ENCODE measurements at places on chromosomes 1 and 21. TPM values are rescaled to one million over a fixed set of nuclear protein-coding genes. Genes with fewer than 3 reads are reported as not detected.

ICOSLG gene
- 4.6 TPM for total RNA-seq

DYNLT5 gene
- total RNA-seq: not detected

CHAF1B gene
- 10.3 TPM for total RNA-seq

SPRR2F gene
- not detected for total RNA-seq

DNA sequence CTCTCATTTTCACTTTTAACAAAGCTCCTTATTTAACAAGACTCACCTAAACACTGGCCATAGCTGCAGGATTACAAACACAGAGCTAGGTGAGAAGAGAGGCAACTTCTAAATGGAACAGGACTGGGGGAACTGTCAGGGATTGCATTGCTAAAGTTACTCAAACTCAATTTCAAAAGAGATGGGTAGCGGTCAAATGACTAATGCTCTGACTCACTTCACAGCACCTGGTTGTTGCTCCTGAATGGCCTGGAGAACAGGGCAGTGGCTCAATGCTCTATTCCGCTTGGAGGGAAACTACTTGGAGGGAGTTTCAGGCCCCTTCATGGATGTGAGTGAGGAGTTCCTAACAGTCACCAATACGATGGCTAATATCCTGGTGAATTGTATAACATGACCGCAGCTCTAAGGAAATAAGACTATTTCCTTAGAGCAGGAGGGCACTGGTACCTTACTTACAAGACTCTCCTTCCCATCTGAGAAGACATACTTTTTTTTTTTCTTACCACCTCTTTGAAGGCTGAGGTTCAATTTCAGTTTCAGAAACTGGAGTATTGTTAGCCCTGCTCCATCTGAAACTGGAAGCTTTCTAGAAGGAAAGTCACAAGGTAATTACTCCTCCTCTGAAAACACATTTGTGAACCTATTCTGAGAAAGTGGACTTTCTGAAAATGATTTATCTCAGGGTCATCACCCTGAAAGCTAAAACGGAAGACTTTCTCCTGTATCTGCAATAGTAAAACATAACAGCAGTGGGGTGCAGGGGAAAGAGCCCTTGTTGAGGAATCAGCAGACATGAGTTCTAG is 9.5 kb downstream of the DPT start:
- DNase-seq: peak; percentile 91

DNA sequence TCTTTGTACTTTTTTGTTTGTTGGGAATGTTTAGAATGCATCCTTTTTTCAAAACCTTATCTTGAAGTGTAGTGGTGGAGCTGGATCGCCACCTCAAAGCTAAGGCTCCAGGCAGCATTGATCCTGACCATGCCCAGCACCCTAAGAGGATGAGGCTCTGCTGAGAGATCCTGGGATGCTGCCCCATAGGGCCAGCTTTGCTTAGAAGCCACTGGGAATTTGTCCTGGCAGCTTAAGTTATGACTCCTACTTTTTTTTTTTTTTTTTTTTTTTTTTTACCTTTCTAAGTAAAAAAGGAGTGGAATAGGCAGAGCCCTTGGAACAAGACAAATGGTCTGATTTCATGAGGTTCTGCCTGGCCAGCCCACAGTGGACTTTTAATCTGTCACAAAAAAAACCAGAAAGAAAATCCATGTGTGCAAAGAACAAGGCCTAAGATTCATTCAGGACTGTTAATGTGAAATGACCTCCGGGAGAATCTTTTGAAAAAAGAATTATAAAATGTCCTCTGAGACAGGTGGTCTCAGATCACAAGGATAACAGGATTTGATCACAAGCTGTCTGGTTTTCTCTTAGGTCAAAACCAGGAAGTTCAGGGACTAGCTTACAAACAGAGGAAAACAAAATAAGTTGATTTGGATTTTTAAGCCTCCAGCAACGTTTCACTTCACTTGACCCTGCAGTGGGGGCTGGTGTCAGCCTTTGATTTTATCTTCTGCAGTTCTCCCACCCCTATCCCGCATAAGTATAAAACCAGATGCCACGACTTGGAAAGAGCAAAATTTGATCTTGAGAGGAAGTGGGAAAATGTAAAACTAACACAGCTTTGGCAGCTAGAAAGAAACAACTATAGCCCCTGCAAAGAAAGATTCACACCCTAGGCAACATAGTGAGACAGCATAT is 25.9 kb upstream of the RAP1A start:
- peak; percentile 15 for DNase-seq

GRCh38 chr1:46643368-46643775 is 24.8 kb downstream of the ATPAF1 start:
- peak; percentile 92 for DNase-seq

GRCh38 chr1:116164150-116164549 is 53.0 kb downstream of the MAB21L3 start:
- DNase-seq: no peak

- DNase-seq: no peak
Observed at GRCh38 chr1:164613176-164613575, 54.2 kb downstream of the PBX1 start.

GRCh38 chr1:99570486-99571089 is 75.3 kb upstream of the PALMD start:
- DNase-seq: no peak

GRCh38 chr21:41405321-41405720 is 20.7 kb upstream of the MX1 start:
- DNase-seq: no peak

GRCh38 chr1:205286335-205286950 is 35.1 kb downstream of the NUAK2 start:
- DNase-seq: peak; percentile 81

DNA sequence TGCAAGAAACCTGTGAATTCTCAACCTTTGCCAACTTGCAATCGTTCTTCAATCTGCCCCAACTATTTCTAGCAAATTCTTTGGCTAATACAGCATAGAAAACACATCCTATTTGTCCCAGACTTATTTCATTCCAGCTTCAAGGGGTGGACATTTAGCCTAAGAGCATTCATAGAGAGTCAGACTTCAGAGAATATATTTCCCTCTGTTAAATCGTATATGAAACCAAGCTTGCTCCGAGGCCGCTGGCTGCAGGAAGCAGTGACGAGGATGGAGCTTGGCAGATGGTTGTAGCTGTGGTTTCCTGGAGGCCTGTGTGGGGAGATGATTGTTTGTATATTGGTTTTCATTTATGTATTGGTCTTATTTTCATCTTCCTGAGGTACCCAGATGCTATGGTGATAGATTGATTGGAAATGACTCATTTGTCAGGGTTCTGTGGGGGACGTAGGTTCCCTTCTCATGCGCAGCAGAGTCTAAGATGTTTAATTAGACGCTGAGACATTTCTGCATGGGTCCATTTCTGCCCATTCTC is 26.1 kb downstream of the MAN1C1 start:
- DNase-seq: no peak

DNA sequence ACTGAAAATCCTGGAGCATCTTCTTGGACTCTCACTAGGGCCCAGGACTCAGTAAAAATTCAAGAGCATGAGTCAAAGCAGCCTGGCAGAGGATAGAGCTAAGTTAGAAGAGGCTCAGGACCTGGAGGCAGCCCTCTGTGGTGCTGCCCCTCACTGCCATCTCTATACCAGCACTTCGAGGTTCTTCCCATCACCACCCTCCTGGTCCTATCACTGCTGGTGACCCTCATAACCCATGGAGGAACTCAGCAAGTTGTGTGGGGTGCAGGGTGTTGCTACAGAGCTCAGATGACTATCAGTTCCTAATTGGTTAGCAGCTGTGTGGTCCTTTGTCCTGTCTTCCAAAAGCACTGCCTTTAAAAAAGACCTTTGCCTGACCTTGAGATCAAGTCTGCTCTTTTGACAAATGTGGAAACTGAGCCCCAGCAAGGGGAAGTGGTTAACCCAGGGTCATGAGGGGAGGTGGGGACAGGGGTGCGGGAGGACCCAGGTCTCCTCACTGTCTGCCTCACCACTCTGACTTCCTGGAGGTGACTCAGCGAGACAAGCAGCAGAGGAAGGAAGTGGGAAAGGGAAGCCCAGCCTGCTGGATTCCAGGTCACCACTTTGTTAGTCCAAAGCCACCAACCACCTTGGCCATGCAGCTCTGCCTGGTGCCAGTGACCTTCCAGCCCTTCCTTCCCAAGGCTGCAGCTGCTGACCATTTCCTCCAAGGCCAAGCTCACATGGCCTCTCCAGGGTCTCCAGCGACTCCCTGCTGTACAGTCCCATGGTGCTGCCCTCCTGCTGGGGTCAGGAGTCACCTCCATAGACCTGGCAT is 199.4 kb upstream of the EDN2 start:
- peak; percentile 79 for DNase-seq

DNA sequence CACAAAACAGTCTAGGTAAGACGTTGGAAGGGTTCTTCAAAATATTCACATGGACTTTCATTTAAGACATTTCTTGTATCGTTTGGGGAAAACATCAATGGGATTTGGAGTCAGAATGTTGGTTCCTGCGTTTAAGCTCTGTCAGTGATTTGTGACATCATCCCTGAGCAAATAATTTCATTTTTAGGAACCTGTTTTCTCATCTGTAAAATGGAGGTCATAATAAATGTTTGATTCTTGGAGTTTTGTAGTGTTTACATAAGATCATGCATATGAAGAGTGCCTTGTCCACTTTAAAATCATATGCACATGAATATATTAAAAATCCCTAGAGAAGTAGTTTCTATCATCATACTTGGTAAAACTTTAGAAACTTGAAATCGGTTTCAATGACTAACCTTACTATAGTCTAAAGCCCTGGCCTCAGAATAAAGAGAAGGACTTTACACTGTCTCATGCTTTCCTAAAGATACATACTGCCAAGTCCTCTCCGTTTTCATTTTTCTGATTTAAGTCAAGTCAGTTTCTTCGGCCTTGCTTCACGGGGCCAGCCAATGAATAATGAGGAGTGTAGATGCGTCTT is 178.4 kb downstream of the ADSS2 start:
- no peak for DNase-seq

GRCh38 chr1:110798691-110799256 is 74.2 kb upstream of the CD53 start:
- DNase-seq: peak; percentile 14
